ENCODE measurements at places on chromosomes 1 and 21.

DNA sequence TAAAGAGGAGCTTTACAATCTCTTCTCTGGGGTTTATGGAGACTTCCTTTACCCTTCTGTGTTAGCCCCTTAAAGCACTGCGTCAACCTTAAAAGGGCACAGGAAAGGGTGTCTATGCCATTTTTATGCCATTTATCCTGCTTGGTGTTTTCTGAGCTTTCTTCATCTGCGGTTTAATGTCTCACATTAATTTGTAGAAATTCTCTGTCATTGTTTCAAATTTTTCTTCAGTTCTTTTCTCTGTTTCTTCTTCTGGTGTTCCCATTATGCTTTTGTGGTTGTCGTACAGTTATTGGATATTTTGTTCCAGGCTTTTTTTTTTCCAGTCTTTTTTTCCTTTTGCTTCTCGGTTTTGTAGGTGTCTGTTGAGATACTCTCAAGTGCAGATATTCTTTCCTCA is 107.9 kb downstream of the OSBPL9 start:
- no peak for DNase-seq

DNA sequence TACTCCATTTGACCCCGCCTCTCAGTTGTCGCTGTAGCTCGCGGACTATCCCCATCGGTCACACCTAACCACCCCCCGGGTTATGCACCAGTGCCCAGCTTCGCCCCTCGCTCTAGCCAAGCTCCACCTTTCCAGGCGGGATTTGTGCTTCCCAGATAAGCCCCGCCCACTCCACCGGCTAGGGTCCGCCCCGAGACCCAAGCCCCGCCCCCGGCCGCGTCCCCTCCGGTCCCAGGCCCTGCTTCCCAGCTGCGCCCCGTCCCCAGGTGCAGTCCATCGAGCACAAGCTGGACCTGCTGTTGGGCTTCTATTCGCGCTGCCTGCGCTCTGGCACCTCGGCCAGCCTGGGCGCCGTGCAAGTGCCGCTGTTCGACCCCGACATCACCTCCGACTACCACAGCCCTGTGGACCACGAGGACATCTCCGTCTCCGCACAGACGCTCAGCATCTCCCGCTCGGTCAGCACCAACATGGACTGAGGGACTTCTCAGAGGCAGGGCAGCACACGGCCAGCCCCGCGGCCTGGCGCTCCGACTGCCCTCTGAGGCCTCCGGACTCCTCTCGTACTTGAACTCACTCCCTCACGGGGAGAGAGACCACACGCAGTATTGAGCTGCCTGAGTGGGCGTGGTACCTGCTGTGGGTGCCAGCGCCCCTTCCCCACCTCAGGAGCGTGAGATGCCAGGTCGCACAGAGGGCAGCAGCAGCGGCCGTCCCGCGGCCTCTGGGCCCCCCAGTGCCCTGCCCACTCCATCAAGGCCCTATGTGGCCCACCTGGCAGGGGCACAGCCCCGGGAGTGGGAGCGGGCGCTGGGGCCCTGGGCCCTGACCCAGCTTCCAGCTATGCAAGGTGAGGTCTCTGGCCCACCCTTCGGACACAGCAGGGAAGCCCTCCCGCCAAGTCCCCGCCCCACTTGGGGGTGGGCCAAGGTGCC is 23.9 kb downstream of the CITED4 start:
- no peak for DNase-seq

DNA sequence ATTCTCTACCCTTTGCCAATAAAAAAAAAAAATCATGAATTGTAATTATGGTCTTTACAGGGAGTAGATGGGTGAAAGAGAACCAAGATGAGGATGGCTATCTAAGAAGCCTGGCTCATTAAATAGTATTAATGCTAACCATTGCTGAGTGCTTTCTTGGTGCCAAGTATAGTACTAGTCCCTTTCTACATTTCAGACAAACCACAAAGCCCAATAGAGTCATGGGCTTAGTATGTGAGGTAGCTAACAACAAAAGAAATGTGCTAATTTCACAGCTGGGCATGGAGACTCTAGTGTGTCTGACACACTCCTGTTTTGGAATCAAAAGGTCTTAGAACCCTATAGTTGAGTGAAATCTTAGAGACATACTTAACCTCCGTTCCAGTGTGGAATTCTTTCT is 84.5 kb upstream of the ESRRG start:
- DNase-seq, result no peak

DNA sequence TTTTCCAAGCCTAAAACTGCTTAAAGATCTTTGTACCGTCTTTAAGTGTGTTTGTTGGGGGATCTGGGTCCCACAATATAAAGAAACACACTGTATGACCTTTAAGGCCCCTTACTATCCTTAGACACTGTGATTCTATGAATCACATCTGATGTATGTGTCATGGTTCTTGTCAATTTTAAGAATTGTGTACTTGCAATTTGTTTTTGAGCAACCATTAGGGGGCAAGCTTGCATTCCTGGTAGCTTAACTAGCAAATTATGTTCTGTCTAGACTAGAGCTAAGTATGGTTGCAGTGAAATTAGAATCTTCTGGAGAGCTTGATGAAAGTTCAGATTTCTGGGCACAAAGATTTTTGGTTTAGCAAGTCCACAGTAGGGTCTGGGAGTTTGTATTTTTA is 219.5 kb downstream of the TPR start:
- no peak for DNase-seq

GRCh38 chr1:85318217-85318616 is 41.8 kb upstream of the BCL10 start:
- no peak for DNase-seq

DNA sequence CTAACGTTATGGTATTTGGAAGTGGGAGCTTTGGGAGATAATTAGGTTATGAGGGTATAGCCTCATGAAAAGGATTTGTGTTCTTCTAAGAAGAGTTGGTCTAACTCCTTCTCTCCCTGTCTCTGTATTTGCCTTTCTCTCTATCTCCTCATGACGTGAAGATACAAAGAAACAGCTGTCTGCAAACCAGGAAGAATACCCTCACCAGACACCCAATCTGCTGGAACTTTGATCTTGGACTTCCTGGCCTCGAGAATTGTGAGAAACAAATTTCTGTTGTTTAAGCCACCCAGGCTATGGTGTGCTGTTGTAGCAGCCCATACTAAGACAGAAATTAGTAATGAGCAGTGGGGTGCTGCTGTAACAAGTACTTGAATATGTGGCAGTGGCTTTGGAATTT is 16.1 kb downstream of the C1orf141 start:
- DNase-seq, result no peak

GRCh38 chr1:54157401-54157800 is 4.6 kb upstream of the CDCP2 start:
- DNase-seq, result no peak

DNA sequence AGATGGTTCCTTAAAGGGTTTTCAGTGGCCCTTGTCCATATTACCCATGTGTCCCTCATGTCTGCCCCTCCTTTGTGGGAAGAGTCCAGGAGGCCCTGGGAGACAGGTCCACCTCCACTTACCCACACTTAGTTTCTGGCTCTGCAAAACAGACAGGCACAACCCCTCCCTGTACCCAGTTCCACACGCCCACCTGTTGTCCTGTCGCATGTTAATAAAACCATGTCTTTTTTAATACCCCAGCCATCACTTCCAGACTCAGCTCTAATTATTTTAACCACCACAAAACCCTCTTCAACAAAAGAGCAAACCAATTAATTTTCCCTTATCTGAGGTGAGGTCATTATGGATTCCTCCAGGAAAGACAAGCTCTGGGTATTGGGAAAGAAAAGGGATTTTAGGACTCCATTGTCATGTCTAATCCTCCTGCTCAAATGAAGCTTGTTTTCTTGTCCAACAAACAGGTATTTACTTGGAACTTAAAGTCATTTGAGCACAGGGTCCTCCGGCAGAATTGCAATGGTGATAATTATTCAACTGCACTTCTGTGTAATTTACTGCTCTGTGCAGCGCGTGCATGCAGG is 68.9 kb downstream of the CCDC185 start:
- DNase-seq, result no peak

DNA sequence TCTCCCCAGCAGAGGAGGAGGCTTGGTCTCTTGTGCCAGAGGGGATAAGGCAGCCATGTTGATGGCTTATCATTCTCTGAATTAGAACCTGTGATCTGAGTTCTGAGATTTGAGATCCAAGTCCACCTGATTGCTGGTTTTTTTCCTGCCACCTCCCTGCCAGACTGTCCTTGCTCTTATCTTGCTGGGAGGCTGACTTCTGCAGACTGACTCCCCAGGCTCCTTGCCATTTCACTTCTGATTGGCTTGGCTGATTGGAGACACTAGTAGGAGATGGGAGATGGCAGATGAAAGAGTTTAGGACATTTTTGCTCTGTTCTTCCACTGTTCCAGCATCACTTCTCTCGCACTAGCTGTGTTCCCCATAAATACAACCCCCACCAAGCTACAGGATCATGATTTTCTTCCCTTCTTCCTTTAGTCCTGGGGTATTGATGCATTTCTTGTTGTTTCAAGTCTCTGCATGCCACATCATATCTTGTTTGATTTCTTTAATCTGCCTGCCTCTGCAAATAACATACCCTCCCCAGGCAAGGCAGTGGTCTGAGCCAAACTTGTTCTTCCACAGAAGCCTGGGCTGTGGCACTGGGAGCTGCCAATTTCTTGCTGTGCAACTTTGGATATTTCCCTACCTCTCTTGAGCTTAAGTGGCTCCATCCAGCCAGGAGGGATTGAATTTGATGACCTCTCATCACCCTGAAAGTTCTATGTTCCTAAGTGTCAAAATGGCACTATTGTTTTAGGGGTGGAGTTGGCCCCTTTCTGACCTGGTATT is 963 bp upstream of the CYP4B1 start:
- no peak for DNase-seq
